Fibroblast of skin of scalp (primary cell): ENCODE measurements at places on chromosomes 13 and 19.
A peak's percentile ranks its signal among the peaks of the same experiment; 100 is the strongest.

GRCh38 chr19:19217099-19217498 lies 5.3 kb downstream of the NCAN start:
- peak; percentile 29 for DNase-seq

DNA sequence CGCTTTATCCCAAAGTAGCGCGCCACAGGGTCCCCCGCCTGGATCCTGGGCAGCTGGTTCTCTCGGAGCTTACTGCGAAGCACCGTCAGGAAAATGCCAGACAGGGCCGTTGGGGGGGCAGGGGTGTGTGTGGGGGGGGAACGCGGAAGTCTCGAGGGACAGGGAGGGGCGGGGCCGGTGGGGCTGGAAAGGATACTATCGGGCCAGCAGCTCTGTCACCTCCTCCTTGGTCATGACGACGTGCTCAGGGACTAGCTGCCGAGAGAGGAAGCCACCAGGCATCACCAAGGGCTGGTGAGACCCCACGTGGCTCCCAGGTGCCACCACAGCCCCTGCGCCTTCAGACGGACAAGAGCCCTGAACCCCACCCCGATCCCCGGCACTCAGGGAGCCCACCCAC lies 5.3 kb downstream of the POLR2E start:
- no peak for DNase-seq

GRCh38 chr13:20497006-20497775 lies 28.5 kb downstream of the CRYL1 start:
- no peak for DNase-seq

DNA sequence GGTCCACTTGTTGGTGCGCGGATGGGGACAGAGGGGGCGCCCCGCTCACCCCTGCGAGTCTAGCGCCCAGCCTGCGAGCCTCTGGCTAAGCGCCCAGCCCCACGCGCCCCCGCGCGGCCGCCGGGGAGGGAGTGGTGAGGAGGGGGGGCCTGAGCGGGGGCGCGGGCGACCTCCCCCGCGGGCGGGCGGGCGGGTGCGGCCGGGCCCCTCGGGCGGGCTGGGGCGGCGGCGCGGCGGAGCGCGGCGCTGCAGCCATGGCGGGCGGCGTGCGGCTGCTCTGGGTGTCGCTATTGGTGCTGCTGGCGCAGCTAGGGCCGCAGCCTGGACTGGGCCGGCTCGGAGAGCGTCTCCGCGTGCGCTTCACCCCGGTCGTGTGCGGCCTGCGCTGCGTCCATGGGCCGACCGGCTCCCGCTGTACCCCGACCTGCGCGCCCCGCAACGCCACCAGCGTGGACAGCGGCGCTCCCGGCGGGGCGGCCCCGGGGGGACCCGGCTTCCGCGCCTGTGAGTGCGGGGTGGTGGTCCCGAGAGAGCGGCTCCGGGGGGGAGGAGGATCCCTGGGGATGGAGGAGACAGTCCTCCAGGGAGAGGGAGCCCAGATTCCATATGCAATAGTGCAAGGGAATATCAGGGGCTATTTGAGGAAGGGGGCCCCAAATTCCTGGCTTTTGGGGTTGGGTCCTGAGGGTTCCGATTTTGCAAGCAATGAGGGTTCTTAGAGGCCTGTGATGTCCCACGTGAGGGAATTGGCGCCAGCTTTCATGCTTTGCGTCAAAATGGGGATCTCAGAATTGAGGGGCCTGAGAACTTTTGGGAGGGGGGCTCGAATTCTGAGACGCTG lies at the start of gene LTBP4:
Gene LTBP4 (plus strand): TSS at position 236 of the 841 bp plus-strand sequence. CDS start 19 bp downstream, at position 255.
- peak; percentile 32 for DNase-seq

GRCh38 chr19:44532819-44533218 lies 3.3 kb upstream of the CEACAM20 start:
- no peak for DNase-seq

GRCh38 chr13:71621174-71622124 lies 245.6 kb downstream of the DACH1 start:
- no peak for DNase-seq

DNA sequence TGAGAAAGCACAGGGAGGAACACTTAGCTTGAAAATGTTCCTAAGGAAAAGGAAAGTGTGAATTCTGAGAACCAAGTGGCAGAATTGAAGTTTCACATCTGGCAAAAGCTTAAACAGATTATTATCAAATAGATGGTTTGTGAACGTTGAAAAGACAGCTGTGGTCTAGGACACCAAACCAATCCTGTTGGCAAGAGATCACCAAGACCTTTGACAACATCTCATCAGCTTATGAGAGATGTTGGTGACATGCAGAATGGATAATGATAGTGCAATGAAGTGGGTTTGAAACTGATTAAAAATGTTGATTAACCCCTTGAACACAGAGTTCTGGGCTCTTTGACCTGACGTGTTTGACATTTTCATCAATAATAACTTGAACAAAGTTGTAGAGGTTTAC lies 74.6 kb upstream of the GPR183 start:
- no peak for DNase-seq

DNA sequence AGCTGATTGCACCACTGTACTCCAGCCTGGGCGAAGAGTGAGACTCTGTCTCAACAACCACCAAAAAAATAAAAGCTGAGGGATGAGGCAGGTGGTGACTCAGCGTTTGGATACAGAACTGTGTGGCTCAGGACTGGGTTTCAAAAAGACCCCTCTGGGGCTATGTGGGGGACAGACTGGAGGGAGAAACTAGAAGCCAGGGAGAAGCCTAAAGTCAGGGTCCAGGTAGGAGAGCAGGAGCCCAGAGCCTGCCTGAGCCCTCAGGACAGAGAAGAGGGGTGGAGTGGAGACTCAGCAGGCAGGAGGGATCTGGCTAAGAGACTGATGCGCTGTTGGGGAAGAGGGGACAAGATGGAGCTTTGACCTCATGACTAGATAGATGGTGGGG lies 1.8 kb upstream of the CD37 start:
- no peak for DNase-seq

GRCh38 chr13:102970542-102970941 lies 95.7 kb downstream of the SLC10A2 start:
- no peak for DNase-seq

- no peak for DNase-seq
These were observed 37.7 kb downstream of the CRYL1 start for GRCh38 chr13:20487927-20488326.

DNA sequence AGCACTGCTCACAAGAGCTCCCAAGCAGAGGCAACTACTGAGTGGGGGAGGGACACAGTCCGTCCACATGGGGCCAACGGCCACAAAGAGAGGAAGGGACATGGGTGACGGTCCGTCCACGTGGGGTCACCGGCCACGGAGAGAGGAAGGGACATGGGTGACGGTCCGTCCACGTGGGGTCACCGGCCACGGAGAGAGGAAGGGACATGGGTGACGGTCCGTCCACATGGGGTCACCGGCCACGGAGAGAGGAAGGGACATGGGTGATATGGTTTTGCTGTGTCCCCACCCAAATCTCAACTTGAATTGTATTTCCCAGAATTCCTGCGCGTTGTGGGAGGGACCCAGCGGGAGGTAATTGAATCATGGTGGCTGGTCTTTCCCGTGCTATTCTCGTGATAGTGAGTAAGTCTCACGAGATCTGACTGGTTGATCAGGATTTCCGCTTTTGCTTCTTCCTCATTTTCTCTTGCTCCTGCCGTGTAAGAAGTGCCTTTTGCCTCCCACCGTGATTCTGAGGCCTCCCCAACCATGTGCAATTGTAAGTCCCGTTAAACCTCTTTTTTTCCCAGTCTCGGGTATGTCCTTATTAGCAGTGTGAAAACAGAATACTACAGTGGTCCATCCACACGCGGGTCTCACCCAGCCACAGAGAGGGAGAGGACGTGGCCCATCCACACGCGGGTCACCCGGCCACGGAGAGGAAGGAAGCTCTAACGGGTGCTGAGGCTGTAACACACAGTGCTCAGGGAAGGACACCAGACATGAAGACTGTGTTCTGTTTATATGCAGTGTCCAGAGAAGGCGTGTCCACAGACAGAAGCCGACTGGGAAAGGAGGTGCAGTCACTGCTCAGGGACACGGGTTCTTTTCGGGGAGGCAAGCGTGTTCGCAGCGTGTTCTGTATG lies 48.5 kb downstream of the GAS6 start:
- DNase-seq, result no peak

DNA sequence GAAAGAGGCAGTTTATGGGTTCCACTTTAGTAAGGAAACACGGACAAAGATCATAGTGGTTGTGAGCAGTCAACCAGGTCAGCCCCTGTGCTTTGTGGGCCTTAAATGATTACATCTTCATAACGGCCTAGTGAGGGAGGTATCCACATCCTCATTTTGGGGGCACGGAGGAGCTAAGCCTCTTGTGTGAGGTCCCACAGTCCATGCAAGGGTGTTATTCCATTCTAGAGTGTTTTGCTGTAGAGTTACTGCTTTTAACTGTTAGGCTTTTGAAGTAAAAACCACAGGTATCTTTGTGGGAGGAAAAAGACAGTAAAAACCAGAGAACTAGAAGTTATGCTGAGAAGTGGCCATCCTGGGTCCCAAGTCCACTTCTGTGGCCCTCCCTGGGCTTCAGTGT lies 4.0 kb downstream of the NOP53 start:
- DNase-seq, result no peak

DNA sequence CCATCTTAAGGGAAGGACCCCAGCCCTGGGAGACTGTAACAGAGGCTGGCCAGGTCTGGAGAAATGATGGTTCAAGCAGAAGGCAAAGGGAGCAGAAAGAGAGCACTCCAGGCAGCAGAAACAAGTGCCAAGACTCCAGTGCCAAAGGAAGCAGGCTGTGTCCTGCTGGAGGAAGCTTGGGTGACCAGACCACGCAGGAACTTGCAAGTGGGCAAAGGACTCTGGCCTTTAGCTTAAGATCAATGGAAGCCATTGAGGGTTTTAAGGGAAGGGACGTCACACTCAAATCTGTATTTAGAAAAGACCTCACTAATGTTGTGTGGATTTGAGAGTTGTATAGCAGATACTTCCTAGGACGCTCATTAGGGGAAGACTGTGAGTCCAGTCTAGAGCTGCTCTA lies 95.5 kb downstream of the MIPEP start:
- DNase-seq, result no peak

- no peak for DNase-seq
These were observed 186.2 kb downstream of the FOXO1 start for GRCh38 chr13:40480012-40480914.

DNA sequence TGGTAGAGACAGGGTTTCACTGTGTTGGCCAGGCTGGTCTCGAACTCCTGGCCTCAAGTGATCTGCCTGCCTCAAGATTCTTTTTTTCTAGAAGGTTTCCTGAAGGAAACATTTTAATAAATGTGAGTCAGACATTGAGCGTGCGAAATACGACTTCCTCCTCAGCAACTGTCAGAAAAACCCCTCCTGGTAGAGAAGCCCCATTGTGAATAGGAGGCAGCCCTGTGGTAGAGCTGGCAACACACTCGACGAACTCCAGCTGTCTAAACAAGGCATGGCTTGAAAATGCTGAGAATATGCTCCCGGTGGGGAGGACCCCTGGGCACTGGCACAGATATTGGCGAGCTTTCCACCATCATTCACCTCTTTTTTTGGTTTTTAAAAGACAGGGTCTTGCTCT lies 9.8 kb downstream of the ZNF333 start:
- DNase-seq, result peak; percentile 23

DNA sequence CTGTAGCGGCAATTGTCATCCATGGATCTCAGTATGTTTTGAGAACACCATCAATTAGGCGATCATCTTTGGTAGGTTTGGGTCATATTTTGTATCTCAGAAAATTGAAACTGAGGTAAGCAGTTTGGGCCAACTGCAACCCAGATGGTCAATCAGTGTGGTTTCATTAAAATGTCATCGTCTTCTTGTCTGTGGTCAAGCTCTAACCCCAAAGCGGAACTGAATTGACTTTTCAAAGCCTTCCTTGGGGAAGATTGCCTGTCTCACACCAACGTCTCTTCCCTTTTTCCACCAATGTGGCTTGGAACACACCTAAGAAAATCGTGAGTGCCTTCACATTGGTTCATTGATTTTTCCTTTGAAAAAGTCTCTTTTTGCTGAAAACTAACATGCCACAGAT lies 56.3 kb upstream of the UBAC2 start:
- no peak for DNase-seq

DNA sequence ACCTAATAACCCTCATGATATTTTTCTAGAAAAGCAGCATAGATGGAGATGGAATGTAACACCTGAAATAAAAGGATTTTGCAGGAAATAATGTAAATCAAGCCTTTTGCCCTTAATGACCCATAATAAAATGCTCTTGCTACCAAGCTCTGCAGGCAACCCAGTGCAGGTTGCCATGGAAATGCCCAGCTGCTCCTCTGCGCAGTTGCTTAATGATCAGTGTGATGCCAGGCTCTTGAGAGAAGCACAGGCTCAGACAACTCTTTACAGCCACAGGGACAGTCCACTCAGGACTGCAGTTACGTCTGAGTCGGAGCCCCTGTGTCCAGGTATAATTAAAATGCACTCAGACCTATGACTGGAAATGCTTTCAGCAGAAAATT lies 165.5 kb downstream of the LACC1 start:
- DNase-seq, result no peak

GRCh38 chr13:112732679-112733078 lies 42.8 kb downstream of the ATP11A start:
- DNase-seq, result no peak

DNA sequence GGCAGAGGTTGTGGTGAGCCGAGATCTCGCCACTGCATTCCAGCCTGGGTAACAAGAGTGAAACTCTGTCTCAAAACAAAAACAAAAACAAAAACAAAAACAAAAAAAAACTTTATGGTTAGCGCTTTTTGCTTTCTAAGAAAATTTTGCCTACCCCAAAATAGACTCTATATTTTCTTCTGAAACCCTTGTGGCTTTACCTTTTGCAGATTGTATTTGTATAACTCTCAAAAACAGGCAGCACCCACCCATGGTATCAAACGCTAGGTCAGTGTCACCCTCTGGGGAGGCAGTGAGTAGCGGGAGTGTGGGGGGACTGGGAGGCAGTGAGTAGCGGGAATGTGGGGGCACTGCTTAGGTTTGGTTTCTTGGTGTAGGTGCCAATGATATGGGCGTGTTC lies 7.5 kb upstream of the SLC39A3 start:
- no peak for DNase-seq

DNA sequence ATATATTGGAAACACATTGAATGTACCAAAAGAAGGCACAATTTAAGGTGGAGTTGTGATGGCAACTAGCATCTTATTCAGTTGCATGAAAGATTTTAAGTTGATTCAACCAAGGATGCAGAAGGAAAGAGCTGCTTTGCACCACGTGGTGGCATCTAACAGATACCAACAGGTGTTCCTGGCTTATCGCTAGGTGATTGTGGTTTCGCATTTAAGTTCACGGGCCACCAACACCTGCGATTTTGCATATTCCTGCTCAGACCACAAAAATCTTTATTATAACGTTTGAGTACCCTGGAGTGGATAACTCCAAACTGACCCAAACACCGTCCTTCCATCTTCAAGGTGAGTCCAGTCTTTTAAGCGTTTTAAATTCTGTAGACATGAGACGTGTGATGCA lies 45.3 kb downstream of the RGCC start:
- no peak for DNase-seq

DNA sequence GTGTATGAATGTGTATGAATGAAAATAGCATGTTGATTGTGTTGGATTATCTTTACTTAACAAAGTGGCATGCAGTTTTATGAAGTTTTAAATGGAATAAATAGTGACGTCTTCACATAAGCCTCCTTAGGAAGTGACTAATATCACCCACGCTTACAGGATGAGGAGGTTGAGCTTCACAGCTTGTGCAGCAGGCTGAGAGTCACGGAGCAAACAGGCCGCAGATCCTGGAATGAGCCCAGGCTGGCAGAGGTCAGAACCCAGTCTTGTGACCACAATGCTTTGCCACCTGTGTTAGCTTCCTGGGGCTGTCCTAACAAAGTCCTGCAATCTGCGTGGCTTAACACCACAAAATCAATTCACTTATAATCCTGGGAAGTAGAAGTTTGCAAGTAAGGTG lies 20.8 kb downstream of the LAIR2 start:
- no peak for DNase-seq
